Activated CD4-positive, alpha-beta T cell treated with anti-CD3 and anti-CD28 coated beads, Interleukin-2, amount 50 U/mL, for 48 hours (primary cell): ENCODE measurements at places on chromosomes 4 and X.
A peak's percentile ranks its signal among the peaks of the same experiment; 100 is the strongest.

- no peak for DNase-seq
Measured at GRCh38 chr4:7244331-7244665, 52.0 kb downstream of the SORCS2 start.

DNA sequence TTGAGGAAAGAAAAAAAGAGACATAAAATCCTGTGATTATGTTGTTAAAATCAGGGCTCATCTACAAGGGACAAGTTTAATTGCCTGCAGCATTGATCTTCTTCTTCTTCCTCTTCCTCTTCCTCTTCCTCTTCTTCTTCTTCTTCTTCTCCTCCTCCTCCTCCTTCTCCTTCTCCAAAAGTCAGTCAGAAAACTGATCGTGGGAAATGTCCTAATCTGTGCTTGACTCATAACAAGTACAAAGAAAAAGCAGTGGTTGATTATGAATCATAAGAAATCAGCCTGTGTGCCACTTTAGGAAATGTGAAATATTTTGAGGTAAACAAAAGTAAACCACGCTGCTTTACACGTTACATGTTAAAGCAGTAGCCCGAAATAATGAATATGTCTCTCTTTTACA lies 2.7 kb upstream of the ATP10D start:
- DNase-seq: no peak

DNA sequence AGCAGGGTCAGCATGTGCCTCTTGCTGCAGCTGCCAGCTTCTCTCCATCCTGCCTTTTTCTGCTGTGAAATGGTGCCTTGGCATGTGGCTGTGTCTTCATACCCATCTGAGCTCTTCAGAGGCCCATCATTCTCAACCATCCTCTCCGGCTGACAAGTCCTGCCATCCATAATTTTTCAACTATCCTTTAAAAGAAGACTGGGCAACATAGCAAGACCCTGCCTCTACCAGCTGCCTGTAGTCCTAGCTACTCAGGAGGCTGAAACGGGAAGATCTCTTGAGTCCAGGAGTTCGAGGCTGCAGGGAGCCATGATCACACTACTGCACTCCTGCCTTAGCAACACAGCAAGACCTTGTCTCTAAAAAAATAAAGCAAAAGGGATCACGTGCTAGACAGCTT lies 64.2 kb upstream of the TTC29 start:
- no peak for DNase-seq

DNA sequence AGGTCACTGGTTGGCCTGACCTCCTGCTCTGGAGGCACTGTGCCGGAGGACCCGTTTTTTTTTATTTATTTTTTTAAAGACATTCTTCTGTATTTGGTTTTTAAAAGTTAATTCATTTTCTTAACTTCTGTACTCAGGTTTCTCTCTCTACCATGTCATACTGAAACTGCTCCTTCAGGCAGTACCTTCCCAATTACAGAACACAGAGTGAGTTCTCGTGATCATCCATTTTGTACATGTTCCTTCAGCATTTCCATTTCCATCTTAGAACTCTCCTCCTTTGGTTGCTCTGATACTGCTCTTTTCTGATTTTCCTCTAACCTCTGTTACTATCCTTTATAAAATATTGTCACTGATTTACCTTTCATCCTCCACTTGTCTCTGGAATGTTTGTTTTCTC lies 17.9 kb downstream of the UBE2K start:
- no peak for DNase-seq

DNA sequence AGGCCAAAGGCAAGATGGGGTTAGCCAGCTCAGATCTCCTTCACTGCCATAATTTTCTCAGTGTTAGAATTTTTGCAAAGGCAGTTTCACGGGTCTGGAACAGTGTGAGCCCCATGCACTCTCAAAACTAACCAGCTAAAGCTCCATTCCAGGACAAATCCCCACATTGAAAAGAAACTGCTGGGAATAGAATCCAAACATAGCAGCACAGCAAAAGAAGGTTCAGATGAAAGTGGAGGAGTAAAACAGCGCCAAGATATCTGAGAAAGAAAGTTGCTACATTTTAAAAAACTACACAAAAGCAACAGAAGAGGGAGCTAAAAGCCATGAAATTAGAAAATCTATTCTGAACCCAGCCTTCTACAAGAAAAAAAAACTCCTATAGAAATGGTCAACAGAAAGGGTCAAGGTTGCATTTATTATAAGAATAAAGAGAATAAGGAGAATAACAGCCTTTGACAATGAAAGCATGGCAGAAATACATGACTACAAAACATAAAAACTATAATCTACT lies 39.6 kb upstream of the SLC7A3 start:
- DNase-seq: no peak

DNA sequence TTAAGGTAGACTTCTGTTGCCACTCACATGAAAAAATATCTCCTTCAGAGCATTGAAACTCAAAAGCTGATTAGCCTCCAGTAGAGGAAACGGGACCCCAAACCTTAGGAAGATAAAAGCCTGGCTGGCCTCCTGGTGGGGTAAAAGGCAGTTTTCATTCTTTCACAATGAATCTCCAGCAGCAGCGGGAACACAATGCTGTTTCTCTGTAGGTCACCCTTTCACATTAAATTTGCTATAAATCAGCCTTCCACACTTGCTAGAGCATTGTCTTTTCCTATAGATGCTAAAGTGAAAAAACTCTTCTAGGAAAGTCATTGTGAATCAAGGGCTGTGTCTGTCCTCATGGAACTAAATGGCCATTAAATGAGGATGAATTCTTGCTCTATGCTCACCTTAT lies 207.3 kb upstream of the MAGEB2 start:
- DNase-seq: no peak

- no peak for DNase-seq
Measured at GRCh38 chrX:148541584-148541940, 41.1 kb downstream of the AFF2 start.

DNA sequence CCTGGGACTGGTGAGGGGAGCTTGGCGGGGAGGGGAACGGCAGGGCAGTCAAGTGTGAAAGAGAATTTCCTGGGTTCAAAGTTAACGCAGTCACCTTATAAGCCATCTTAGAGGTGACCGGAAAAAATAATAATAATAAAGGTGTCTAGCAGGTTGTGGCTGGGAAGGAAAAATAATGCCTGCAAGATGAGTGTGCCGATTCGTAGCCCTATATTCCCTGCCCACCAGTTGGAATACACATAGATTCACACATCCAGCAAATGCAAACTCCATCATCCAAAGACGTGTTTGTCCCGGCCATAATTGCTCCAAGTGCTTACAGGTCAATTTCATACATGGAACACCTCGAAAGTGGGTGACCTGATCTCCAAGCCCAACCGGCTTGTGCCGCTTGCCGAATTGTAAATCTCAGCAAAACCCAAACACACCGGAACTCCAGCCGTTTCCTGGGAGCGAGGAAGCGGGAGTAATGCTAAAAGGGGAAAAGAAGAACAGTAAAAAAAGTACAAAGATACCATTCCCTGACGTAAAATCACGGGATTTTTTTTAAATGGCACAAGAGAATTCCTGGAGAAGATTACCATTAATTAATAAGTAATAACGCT lies 1.3 kb upstream of the FAT1 start:
- DNase-seq: no peak

GRCh38 chr4:85615952-85616351 lies 141.0 kb downstream of the ARHGAP24 start:
- no peak for DNase-seq

DNA sequence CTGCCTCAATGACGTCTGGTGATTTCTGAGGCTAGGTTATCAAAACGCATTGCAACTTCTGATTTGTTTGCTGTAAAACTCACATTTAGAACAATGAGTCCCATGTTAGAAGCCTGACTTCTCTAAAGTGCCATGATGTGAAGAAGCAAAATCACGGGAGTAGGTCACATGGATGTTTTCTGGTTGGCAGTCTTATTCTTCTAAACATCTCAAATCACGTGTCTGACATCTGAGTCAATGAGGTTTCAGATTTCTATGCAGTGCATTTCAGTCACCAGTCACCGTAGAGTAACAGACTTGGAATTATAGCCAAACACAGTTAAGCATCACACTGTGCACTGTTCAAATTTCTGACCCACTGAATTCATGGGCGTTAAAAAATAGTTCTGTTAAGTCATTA lies 482.1 kb downstream of the TMA16 start:
- DNase-seq: no peak

DNA sequence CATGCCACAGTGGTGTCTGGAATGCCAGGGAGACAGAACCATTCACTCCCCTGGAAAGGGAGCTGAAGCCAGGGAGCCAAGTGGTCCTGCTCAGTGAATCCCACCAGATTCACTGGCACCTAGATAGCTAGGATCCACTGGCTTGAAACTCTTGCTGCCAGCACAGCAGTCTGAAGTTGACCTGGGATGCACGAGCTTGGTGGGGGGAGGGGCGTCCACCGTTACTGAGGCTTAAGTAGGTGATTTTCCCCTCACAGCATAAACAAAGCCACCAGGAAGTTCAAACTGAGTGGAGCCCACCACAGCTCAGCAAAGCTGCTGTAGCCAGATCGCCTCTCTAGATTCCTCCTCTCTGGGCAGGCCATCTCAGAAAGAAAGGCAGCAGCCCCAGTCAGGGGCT lies 413.3 kb downstream of the PRDM5 start:
- no peak for DNase-seq

DNA sequence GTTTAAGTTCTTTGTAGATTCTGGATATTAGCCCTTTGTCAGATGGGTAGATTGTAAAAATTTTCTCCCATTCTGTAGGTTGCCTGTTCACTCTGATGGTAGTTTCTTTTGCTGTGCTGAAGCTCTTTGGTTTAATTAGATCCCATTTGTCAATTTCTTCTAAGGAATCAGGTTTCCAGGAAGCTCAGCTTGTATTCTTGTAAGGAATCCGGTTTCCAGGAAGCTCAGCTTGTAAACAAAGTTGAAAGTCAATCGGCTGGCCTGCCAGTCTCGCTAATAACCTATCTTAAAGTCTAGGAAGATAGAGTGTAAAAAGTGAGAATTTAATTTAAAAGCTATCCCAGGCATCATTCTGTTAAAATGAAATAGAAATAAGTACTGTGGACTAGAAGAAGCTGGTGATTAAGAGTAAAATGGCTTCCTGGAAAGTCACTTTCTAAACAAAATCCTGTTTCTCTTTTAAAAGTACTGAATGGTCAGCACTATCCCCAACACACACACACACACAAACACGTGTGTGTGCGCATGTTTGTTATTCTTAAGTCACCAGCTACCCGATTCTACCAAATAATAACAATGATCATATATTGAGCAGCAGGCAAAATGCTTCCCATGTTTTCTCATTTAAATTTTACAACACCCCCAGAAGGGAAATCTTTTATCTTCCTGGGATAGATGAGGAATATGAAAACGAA lies 171.7 kb downstream of the PAPSS1 start:
- no peak for DNase-seq

- DNase-seq: no peak
Measured at GRCh38 chr4:152456609-152457008, 79.3 kb downstream of the FBXW7 start.

DNA sequence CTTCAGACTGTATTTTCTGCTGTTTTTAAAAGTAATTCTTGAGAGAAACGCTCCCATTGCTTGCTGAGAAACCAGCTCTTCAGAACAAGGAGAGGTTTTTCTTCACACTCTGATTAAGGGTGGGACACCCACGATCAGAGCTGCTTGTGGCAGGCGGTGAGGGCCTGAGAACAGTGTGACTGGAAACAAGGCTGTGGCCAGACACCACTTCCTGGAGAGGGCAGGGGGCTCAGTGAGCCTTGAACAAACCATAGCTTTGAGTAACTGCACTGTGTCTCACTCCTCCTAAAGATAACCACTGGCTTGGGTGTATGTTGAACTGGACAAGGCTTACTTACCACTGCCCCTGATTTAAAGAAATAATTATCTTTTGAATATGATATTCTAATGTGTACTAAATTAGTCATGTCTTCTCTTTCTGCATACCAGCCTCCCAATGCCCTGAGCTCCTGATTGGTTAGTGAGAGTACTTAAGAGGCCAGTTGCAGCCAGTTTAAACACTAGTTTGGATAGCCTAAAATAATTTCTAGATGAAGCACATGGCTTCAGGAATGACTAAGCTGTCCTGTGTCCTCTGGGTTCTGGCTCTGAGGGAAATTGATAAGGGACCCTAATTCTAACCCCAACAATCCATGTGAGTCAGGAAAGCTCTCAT lies 3.7 kb upstream of the GPR82 start:
- peak; percentile 35 for DNase-seq

DNA sequence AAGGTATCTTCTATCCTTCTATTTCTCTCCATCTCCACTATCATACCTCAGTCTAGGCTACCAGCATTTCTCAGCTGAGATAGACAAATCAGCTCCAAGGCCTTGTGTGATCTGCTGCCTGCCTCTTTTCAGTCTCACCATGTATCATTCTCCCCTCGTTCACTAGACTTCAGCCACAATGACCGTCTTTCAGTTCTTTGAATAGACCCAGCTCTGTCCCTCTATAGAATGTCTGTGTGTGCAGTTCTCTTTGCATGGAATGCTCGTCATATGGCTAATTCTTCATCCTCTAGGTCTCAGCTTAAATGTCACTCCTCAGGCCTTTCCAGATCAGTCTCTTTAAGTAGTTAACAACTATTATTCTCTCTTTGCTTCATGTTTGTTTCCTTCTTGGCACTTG lies 6.5 kb downstream of the IGBP1 start:
- DNase-seq: no peak

GRCh38 chr4:141657550-141658250 lies 21.3 kb downstream of the IL15 start:
- no peak for DNase-seq

GRCh38 chrX:119693040-119693995 lies at the start of gene SEPTIN6:
Gene SEPTIN6, minus strand, starts transcription at chrX:119693168. Its CDS starts 63 bp downstream, at chrX:119693105.
- peak; percentile 83 for DNase-seq

DNA sequence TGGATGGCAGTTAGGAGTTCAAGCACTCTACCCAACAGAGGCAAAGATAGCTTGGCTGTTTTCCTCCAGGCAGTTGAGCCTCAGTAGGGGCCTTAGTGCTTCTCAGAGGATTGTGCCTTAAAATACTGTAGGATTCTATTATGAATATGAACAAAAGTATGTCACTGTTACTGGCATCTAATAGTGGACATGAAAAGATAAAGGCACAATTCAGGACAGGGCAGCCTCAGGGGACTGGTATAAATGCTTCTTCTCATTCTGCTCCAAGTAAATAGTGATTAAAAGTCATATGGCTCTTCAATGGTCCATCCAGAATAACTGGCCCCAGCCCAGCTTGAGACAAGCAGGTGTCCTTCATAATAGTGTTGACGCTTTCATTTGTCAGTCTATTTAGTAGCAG lies 17.7 kb downstream of the COL4A6 start:
- no peak for DNase-seq

- no peak for DNase-seq
Measured at GRCh38 chr4:176964116-176964691, 171.5 kb upstream of the VEGFC start.

DNA sequence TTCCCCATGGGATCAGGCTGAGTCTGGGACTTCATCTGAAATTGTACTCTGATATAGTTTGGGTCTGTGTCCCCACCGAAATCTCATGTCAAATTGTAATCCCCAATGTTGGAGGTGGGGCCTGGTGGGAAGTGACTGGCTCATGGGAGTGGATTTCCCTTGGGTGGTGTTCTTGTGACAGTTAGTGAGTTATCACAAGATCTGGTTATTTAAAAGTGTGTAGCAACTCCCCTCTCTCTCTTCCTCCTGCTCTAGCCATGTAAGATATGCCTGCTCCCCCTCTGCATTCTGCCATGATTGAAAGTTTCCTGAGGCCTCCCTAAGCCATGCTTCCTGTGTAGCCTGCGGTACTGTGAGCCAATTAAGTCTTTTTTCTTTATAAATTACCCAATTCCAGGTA lies 61.0 kb downstream of the RASGEF1B start:
- no peak for DNase-seq
